ENCODE measurements at places on chromosomes 16 and 17.

GRCh38 chr16:85379041-85380001, 233.8 kb upstream of the GSE1 start:
- no peak for DNase-seq

- peak; percentile 84 for DNase-seq
Measured at GRCh38 chr17:76681222-76682137, 29.3 kb downstream of the MXRA7 start.

GRCh38 chr17:17645961-17646360, 35.3 kb upstream of the RAI1 start:
- no peak for DNase-seq

DNA sequence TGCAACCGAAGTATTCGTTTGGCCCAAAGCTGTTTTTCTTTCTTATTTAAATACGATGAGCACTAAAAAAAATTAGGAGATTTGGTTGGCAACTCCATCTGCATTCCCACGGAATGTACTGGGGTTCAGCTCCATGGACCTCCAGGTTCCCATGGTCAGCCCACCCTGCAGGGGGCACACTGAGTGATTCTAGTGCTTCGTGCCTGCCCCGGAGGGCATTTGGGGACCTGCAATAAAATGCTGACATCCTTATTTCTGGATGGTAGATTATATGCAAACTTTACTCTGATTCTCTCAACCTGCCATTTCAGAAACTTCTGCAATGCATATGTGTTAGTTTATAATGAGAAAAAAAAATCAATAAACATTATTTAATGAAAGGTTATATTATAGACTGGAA, 339.4 kb downstream of the XYLT1 start:
- DNase-seq, result no peak

DNA sequence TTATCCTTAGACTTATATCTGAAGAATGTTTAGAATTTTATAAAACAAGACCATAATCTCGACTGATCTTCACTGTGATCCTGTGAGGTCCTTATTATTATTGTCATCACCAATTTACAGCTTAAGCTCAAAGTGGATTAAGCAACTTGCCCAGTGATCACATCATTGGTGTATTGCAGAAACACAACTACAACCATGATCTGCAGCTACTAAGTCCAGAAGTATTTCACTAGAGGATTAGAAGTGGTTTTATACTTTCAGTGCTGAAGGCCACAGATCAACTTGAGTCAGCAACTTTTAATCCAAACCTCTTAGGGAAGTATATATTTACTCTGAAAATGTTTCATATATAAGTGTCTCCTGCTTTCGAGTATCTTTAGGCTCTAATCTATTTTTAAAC, 624.3 kb upstream of the SOX9 start:
- no peak for DNase-seq

DNA sequence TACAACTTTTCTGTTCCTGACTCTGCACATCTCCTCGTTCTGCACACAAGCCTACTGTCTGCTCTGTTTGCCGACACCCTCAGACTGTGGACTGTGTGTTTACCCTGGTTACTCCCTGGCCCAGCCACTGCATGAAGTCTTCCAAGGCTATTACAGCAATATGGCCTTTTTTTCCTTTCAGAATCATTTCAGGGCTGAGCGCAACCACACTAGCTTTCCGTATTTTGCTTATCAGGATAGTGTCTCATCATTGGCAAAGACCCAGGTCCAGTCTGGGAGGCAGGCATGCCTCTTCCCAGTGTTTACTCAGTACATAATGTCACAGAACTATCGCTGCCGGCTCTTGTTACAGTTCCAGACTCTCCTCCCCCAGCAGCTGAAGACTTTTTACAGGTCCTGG, 10.1 kb downstream of the DNAH9 start:
- no peak for DNase-seq

- no peak for DNase-seq
Measured at GRCh38 chr17:6523809-6524355, 32.5 kb downstream of the PITPNM3 start.

DNA sequence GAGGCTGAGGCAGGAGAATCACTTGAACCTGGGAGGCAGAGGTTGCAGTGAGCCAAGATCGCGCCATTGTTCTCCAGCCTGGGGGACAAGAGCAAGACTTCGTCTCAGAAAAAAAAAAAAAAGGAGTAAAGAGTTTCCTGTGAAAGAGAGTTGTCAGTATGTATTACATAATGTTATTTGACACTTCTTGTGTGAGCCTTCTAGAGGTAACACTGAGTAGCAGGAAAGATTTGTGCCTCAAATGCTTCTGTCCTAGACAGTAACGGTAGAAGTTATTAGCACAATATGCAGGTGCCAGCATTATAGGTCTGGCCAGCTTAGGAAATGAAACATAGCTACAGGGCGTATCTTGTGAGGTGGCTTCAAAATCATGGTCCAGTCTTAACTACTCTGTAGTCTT, 6.2 kb downstream of the RPS6KB1 start:
- DNase-seq, result peak; percentile 10

DNA sequence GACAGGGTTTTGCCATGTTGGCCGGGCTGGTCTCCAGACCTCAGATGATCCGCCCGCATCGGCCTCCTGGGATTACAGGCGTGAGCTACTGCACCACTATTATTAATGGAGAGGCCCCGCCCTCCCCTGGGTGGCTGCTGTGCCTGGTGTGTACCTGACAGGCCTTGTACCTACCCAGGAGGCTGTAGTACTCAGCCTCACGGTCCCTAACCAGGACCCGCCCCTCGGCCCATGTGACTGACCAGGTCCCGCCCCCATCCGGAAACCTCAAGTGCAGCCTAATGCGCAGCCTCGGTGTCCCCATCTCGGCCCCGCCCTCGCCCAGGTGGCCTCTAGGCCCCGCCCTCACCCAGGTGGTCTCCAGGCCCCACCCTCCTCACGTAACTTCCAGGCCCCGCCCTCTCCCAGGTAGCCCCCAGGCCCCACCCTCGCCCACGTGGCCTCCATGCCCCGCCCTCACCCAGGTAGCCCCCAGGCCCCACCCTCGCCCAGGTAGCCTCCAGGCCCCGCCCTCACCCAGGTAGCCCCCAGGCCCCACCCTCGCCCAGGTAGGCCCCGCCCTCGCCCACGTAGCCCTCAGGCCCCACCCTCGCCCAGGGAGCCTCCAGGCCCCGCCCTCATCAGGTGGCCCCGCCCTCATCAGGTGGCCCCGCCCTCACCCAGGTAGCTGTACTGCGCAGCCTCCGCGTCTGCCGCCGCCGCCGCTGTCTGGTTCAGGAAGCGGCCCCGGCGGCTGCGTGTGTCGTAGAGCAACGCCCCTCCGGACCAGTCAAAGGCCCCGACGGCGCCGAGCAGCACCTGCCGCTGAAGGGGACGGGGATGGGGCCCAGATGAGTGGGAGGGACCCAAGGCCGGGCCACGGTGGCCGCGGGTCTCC, 31.0 kb downstream of the HASPIN start:
- DNase-seq, result no peak

- DNase-seq, result no peak
Measured at GRCh38 chr17:16947470-16947869, 24.4 kb downstream of the TNFRSF13B start.

GRCh38 chr16:47323241-47323640, 137.6 kb downstream of the ITFG1 start:
- no peak for DNase-seq

DNA sequence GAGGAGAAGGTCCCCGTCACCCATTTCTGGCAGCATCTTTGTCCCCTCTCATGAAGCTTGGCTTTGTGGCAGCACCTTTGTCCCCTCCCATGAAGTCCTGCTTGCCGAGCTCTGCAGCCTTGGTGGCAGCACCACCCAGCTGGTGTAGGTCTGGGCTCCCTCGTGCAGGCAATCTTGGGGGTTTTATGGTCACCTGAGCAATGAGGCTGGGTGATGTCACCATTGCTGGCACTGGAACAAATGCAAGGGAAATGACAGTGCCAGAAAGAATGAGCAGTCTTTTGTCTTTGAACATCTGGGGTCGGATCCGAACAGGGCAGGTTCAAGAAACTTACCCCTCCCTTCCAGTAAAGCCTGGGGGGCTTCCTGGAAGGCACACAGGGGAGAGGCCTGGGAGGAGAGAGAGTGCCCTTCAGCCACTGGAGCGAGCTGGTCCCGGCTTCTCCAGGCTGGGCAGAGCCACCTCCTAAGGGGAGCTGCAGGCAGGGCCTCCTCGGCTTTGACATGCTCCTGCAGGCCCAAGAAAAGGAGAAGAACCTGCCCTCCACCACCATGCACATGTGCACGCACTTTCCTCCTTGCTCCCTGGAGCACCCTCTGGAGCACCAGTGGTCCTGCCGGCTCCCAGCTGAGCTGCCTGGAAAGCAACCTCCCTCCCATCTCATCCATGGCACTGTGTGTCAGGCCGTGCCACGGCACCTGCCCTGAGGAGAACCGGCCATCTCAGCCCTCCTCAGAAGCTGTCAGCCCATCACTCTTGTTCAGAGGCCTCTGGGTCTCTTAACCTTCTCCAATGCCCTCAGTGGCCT, 16.0 kb downstream of the BTBD17 start:
- DNase-seq, result no peak

DNA sequence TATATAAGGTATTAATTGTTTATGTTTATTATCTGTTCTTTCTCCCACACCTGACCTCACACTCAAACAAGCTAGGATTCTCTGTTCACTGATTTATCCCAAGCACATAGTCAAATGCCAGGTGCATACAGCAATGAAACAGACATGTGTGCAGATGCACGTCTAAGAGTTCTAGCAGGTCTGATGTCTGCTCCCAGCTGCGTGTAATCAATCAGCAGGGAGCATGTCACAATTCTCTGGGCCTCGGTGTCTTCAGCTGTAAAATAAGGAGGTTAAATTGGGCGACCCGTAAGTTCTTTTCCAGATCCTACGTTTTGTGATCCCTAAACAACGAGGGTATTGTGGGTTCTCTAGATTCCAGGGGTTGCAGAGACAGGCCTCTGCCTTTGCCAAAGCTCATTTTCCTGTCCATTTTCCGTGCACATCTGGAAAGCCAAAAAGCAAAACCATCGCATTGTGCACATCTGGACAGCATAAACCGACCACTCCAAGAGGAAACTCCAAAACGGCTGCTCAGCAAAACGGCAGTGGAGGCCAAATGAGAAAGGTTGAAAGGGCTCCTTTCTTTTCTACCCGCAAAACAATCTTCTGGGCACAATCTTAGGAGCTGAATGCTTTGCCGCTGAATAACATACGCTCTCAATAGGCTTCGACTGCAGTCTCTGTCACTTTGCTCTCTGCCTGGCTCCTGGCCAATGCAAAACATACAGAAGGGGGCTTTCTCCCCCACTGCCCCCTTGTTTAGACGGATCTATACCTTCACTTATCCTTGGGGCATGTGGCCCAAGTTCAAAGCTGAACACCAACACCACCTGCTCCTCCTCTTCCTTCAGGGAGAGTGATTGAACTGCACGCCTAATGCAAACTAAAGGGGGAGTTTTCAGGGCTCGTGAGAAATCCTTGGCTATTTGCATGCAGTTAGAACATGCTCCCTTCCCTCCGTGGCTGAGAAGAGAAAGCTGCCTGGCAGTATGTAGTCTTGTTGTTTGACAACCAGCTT, 426.3 kb downstream of the SLC39A11 start:
- no peak for DNase-seq

DNA sequence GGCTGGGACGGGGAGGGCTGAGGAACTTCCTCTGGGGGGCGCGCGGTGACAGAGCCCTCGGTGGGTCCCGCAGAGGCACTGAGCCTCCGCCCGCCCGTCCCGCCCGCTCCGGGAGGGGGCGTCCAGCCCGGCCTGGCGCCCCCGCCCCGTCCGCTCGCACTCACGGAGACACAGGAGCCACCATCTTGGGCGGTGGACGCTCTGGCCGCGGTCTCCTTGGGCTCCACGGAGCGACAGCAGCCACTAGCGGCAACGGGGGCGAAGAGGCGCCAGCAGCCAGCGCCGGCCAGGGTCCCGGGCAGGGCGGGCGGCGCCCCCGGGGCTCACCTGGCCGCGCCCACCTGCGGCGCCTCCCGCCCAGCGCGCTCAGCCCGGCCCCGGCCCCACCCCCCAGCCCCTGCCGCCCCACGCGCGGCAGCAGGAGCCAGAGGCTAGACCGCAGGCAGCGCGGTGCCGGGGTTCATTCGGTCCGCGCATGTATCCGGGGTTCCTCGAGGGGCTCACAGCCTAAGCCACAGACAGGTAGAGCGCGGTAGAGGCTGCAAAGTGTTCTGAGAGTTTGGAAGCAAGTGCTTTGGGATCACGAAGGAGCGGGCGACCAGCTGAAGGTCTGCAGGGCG, at the start of gene C17orf113:
Gene C17orf113, minus strand, starts transcription at position 209 of the 620 bp plus-strand sequence. CDS start 7,225 bp downstream, outside the sequence.
- no peak for DNase-seq

DNA sequence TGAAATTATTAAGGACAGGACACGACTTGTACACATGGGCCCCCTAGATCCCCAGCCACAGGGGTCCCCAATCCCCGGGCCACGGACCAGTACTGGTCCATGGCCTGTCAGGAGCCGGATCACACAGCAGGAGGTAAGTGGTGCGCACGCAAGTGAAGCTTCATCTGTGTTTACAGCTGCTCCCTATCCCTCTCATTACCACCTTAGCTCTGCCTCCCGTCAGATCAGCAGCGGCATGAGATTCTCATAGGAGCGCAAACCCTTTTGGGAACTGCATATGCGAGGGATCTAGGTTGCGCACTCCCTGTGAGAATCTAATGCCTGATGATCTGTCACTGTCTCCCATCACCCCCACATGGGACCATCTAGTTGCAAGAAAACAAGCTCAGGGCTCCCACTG, 137.8 kb upstream of the ZFHX3 start:
- no peak for DNase-seq

- DNase-seq, result no peak
Measured at GRCh38 chr17:54426296-54426886, 474.3 kb upstream of the TOM1L1 start.

- DNase-seq, result no peak
Measured at GRCh38 chr16:22417019-22417418, 42.6 kb upstream of the CDR2 start.

DNA sequence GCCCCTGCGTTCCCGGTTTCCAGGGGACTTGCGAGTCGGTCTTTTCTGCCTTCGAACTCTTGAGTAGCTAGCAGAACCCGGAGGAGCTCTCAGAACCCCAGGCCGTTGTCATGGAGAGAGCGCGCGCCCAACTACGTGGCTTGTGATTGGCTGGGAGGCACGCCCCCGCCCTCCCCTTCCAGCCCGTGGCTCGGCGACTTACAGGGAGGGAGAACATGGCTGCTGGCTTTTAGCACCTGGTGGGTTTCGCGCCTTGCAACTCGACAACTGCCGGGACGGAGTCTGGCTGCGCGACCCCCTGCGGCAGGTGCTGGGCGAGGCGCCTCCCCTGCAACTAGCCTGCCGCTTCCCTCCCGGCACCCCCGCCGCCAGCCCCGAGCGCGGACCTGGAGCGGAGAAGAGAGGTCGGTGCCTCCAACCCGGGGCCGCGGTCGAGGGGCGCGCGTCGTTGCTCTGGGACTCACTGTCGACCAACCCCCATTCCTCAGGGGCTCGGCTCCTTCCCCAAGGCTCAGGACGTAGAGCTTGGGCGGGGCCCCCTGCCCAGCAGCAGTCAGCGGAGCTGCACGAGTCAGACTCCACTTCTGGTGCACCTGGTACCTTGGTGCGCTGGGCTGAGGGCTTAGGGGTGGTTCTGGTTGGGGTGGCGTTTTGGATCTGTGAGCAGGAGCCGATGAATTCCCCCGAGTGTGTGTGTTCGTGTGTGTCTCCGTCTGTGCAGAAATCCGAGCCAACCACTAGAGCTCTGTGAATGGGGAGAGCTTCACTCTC, 9.0 kb upstream of the ZFP90 start:
- peak; percentile 86 for DNase-seq

- no peak for DNase-seq
Measured at GRCh38 chr16:83159049-83159448, 532.3 kb downstream of the CDH13 start.

GRCh38 chr16:3259836-3260235, 3.4 kb upstream of the MEFV start:
- DNase-seq, result no peak

GRCh38 chr17:33970279-33970678, 284.8 kb upstream of the CCL2 start:
- no peak for DNase-seq

- peak; percentile 62 for DNase-seq
Measured at GRCh38 chr16:35631261-35631945, 2172.0 kb downstream of the TP53TG3F start.

- DNase-seq, result no peak
Measured at GRCh38 chr16:66695935-66696668, 441 bp downstream of the CMTM4 start.
